Femur (tissue), 1 donor: ENCODE measurements at places on chromosomes 4 and X.

DNA sequence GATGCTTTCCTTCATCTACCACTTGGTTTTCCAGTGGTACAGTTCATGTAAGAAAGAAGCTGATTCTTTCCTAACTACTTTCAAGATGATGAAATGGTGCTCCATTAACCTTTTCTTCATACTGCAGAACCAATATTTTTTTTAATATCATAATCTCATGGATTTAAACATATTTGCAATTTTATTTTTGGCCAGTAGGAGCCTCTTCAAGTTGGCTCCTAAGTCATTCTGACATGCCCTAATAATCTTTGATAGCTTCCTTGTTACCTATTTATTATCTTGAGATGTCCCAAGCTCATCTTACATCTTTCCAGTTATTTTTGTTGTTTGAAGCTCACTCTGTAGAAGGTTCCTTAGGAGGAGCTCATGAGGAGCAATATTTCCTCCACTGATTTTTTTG lies 170.2 kb downstream of the APBB2 start:
- no peak for DNase-seq

DNA sequence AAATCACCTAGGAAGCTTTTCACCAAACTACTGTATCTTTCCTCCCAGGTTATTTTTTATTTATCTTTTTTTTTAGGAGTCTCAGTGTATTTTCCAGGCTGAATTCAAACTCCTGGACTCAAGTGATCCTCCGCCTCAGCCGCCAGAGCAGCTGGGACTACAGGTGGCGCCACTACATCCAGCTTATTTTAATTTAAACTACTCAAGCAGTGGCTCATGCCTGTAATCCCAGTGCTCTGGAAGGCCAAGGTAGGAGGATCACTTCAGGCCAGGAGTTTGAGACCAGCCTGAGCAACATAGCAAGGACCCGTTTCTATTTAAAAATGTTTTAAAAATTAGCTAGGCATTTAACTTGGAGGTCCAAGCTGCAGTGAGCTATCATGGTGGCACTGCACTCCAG lies 37.8 kb downstream of the LEF1 start:
- DNase-seq, result no peak

GRCh38 chr4:108051343-108051742 lies 61.7 kb downstream of the HADH start:
- DNase-seq, result peak; percentile 71

- DNase-seq, result no peak
Observed at GRCh38 chrX:13666836-13667235, 13.9 kb downstream of the TCEANC start.

- DNase-seq, result no peak
Observed at GRCh38 chr4:112199041-112199440, 32.5 kb upstream of the AP1AR start.

DNA sequence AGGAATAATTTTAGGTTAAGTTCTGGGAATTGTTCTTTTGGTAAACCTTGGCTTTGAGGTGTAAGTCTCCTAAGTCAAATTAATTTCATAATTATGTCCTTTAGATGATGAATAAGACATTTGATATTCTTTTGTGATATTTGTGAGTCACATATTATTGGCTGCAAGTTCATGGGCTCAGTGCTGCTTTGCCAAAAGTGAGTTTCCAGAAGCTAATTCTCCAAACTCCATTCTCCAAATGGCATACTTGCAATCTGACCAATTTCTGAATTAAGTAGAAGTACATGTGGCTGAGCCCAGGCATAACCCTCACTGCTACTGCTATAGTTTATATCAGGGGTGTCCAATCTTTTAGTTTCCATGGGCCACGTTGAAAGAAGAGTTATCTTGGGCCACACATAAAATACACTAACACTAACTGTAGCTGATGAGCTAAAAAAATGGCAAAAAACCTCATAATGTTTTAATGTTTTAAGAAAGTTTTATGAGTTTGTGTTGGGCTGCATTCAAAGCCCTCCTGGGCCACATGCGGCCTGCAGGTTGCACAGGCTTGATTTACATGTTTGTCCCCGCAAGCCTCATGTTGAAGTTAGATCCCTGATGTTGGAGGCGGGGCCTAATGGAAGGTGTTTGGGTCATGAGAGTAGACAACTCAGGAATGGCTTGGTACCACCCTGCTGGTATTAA lies 196.1 kb downstream of the ZNF330 start:
- no peak for DNase-seq

DNA sequence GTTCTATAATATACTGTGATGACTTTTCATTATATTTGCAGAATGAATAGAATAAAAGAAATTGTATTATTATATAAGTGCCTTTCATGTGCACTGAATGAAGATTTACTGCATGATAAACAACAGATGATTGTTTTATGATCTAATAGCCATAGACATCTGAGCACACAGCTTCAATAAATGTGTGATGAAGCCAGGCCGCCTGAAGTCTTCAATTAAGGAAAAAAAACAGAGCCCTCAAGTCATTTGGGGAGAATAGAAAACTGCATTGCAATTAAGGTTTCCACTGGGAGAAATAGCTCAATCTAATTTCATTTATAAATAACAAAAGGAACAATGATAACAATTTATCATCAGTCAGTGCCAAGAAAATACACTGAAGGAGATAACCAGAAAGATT lies 955.2 kb downstream of the FSTL5 start:
- no peak for DNase-seq

- no peak for DNase-seq
Observed at GRCh38 chr4:59455751-59456150, 1744.4 kb upstream of the ADGRL3 start.

- DNase-seq, result no peak
Observed at GRCh38 chr4:16443504-16444088, 217.3 kb upstream of the TAPT1 start.

DNA sequence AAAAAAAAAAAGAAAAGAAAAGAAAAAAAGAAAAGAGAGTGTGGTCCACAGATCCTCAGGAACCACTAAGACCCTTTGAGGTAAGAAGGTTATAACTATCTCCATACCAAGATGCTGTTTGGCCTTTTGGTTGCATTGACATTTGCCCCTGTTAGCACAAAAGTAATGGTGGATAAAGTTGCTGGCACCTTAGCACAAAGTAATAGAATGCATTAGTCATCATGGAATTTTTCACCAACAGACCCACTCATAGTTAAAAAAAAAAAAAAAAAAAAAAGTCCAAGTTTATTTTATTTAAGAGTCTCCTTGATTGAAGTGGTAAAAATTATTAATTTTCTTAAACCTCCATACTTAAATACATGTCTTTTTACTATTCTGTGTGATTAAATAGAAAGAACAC lies 78.4 kb upstream of the RBPJ start:
- DNase-seq, result no peak

GRCh38 chr4:82380344-82380743 lies 6.6 kb upstream of the HNRNPD start:
- no peak for DNase-seq

DNA sequence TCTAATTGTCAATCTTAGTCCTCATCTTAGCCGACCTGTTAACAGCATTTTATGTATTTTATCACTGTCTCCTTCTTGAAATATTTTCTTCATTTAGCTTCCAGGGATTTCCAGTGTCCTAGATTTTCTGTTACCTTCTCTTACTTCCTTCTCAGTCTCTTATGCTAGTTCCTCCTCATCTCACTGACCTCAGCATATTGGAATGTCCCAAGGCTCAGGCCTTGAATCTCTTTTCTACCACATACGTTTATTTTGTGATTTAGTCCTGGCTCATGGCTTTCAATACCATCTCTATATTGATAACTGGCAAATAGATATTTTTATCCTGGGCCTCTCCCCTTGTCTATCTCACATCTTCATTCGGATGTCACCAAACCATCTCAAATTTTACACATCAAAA lies 61.1 kb downstream of the IQCM start:
- no peak for DNase-seq

DNA sequence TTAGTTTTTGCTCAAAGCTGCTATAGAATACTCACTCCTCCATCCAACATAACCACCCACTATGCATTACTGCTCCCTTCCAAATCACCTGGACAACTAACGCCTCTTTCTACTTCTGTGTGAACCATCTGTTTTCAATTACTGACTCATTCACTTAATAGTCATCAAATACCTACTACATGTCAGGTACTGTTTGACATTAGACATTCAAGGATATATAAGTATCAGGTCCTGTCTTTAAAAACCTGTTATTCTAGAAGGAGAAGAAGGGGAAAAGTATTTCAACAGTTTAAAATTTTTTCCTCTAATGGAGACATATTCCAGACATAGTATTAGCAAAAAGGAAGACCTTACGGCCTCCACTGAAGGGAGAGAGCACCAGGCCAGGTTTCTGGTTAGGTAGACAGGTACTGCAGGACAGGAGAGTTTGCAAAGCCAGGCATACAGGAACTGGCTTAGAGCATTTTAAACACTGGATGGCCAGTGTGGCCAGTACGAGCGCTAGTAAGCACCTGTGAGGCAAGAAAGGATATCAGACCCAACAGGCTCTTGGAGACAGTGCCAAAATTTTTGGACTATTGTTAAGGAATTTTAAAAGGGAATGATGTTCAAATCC lies 39.0 kb downstream of the SH3RF1 start:
- DNase-seq, result no peak

GRCh38 chrX:19904778-19905367 lies 17.5 kb upstream of the SH3KBP1 start:
- peak; percentile 34 for DNase-seq

DNA sequence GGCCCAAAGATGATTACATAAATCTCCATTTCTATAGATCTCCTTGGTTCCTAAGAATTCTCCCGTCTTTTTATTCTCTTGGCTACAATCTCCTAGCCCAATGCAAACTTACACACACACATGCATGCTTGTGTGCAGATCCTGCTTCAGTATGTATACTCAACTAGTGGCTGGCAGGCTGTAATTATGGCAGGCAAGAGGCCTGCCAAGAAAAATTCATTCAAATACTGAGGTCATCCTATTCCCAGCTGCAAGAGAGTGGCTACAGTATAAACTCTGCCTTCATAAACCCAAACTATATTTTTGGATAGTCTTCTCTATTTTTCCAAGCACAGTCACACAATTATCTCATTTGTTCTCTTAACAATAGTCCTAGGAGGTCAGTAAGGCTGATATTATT lies 95.2 kb downstream of the SHROOM4 start:
- DNase-seq, result no peak

- DNase-seq, result no peak
Observed at GRCh38 chr4:139163806-139164206, 13.2 kb downstream of the ELF2 start.

DNA sequence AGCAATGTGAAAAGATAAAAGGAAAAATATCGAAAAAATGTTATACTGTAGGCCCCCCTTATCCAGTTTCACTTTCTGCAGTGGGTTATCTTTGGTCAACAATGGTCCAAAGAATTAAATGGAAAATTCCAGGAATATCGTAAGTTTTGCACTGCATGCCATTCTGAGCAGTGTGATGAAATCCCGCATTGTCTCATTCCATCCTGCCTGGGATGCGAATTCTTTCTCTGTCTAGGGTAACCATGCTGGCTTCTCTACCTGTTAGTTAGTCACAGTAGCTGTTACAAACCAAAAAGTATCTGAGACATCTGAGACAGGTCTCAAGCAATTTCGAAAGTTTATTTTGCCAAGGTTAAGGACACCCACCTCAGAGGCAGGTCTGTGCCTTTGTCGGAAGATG lies 170.3 kb downstream of the COX18 start:
- DNase-seq, result no peak

GRCh38 chr4:151792530-151792929 lies 31.7 kb upstream of the GATB start:
- no peak for DNase-seq

GRCh38 chrX:24412637-24413363 lies 52.3 kb upstream of the PDK3 start:
- DNase-seq, result no peak

DNA sequence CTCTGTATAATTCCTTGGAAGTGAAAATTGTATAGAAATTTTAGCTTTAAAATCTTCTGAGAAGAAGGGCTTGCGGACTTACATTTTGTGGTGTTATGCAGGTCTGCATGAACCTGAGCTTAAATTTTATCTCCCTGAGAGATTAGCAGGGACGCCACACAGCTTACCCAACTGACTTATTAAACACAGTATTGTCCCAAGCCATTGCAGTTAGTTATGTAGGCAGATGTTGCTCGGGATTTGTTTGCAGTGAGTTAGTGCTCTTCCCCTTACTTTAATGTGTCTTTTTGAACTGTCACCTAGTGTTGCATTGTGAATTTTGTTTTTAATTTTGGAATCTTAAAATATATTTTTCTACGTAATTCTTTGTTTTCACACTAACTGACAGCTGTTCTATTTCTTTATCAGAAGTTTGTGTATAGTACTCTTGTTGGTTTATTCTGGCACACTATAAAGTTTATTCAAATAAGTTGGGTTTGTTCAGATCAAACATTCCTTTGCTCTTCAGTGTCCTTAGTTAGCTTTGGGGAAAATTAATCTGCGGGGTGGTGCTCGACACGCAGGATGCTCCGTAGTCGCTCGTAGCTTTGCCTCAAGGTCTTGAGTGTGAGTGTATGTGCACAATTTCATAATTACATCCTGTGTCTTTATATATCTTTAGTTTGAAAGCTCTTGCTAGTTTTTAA lies 145.4 kb downstream of the STIM2 start:
- DNase-seq, result no peak

DNA sequence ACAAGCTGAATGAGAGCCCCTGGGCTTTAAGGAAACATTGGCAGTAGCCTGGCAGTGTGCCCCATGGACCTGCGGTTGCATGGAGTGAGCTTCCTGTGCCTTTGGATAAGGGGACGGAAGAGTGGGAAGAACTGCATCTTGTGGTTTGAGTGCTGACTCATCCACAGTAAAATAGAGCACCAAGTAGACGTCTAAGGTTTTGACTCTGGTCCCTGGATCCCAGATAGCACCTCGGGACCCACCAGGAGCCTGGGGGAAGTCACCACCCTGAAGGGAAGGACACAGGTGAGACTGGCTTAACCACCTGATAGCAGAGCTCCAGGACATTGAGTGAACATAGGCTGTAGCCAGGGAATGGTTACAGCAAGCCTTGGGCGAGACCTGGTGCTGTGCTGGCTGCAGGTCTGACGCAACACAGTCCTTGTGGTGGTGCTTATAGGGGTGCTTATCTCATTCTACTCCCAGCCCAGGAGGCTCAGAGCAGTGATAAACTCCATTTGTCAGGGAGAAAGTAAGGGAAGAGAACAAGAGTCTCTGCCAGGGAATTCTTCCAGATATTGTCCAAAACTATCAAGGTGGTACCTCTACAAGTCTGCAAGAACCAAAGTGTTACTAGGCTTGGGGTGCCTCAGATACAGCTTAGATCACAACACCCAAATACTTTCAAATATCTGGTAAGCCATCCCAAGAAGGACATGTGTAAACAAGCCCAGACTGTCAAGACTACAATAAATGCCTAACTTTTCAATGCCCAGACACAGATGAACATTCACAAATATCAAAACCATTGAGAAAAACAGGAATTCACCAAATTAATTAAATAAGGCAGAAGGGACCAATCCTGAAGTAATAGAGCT lies 123.6 kb upstream of the TET2 start:
- DNase-seq, result no peak

- no peak for DNase-seq
Observed at GRCh38 chr4:74890341-74890740, 42.6 kb upstream of the PARM1 start.
